ENCODE measurements at places on chromosomes 1 and 21.

DNA sequence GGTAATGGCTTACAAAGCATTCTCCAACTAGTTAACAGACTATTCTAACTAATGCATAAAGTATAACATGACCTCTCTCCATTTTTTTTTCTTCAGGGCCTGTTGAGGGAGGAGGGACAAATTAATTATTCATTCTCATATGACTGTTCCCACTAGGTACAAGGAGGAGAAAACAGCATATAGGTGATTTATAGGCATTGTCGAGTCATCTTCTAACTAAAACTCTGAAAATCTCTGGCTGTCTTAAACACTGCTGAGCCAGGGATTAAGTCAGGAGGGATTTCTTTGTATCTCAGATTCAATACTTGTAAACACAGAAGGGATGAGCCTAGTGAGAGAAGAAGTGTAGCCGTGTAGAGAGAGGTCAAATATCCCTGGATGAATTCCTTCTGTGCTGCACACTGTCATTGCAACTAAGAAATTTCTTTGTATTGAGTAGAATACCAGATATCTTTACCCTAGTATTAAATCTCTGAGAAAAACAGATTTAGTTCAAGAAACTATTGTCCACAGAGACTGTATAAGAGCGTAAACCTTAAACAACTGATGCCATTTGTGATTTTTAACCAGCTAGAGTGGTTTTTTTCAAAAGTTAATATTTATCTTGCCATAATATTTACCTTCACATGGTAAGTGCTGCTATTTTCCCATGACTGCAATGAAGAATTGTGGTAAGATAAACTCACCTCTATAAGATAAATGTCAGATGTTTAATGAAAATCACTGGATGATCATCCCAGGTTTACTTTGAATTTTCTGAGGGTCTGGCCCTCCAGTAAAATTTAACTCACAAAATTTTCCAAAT is 465.3 kb downstream of the RWDD3 start:
- H3K36me3 ChIP-seq: no peaks in the 10 kb centered on the region
- DNase-seq: no peak
- H3K27me3 ChIP-seq: no peaks in the 10 kb centered on the region
- no peak overlapping the region for H3K4me3 ChIP-seq
- no peaks in the 10 kb centered on the region for H3K4me1 ChIP-seq

- no peak for DNase-seq
- H3K4me1 ChIP-seq: peaks cover 2% of the 10 kb centered on the region
- H3K27ac ChIP-seq: no peak overlapping the region
- H3K36me3 ChIP-seq: no peaks in the 10 kb centered on the region
- H3K4me3 ChIP-seq: no peak overlapping the region
Measured at GRCh38 chr21:45969921-45970673, 11.5 kb upstream of the COL6A1 start.

GRCh38 chr1:33126411-33127000 is 45.6 kb downstream of the AZIN2 start:
- no peaks in the 10 kb centered on the region for H3K36me3 ChIP-seq
- no peak for DNase-seq
- H3K27ac ChIP-seq: no peak overlapping the region
- no peaks in the 10 kb centered on the region for H3K4me1 ChIP-seq

DNA sequence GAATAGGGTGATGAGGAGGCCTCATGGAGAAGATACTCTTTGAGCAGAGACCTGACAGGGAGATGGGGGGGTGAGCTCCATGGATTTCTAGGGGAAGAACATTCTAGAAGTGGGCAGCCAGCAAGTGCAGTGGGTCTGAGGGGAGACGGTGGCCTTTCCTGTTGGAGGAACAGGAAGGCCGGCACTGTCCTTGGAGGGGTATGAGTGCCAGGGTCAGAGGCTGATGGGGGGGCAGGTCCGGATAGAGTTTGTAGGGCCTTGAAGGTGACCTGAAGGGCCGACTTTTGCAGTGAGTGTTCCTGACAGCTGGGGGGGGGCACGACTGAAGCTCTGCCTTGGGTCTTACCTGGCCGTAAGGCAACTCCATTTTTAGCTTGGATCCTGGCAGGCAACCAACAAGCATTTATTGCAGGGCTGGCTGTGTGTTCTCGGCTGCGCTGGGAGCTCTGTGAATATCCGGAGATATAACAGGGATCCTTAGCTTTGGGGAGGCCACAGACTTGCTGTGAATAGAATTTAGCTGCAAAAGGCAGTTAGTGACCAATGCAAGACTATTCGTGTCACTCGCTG is 130.6 kb downstream of the MRPS6 start:
- no peaks in the 10 kb centered on the region for H3K4me1 ChIP-seq
- no peaks in the 10 kb centered on the region for H3K36me3 ChIP-seq
- no peak overlapping the region for H3K27ac ChIP-seq
- no peak overlapping the region for H3K4me3 ChIP-seq
- DNase-seq: no peak

DNA sequence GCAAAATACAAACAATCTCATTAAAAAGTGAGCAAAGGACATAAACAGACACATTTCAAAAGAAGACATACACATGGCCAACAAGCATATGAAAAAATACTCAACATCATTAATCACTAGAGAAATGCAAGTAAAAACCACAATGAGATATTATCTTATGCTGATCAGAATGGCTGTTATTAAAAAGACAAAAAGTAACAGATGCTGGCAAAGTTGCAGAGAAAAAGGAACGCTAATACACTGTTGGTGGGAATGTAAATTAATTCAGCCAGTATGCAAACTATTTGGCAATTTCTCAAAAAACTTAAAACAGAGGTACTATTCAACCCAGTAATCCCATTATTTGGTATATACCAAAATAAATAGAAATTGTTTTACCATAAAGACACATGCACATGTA is 32.2 kb upstream of the TNFSF18 start:
- no peak overlapping the region for H3K4me3 ChIP-seq
- H3K27ac ChIP-seq: no peak overlapping the region
- H3K36me3 ChIP-seq: no peaks in the 10 kb centered on the region
- H3K4me1 ChIP-seq: no peaks in the 10 kb centered on the region
- H3K27me3 ChIP-seq: no peaks in the 10 kb centered on the region

GRCh38 chr1:46613661-46614603 is 2.7 kb downstream of the MOB3C start:
- peak; percentile 73 for DNase-seq
- H3K4me1 ChIP-seq: peaks cover 10% of the 10 kb centered on the region
- H3K36me3 ChIP-seq: no peaks in the 10 kb centered on the region
- no peak overlapping the region for H3K4me3 ChIP-seq
- H3K27me3 ChIP-seq: no peaks in the 10 kb centered on the region

DNA sequence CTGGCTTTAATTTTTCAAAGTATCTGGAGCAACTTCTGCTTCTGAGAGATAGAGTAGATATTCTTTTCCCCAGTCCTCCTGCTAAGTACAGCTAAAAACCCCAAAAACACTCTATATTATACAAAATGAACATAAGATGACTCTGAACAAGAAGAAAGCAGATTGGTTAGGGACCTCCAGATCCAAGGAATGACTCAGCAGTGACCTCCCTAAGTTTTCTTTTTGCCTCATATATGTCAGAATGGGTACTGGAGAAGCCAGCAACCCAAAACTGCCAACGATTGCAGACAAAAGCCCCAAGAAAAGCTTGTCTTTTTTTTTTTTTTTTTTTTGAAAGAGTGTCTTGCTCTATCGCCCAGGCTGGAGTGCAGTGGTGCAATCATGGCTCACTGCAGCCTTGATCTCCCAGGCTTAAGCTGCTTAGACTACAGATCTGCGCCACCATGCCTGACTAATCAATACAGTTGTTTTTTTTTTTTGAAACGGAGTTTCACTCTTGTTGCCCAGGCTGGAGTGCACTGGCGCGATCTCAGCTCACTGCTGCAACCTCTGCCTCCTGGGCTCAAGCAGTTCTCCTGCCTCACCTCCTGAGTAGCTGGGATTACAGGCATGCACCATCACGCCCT is 22.7 kb downstream of the NDUFS5 start:
- no peaks in the 10 kb centered on the region for H3K27me3 ChIP-seq
- no peak overlapping the region for H3K4me3 ChIP-seq
- no peaks in the 10 kb centered on the region for H3K4me1 ChIP-seq
- H3K27ac ChIP-seq: no peak overlapping the region

- peaks cover 2% of the 10 kb centered on the region for H3K4me1 ChIP-seq
- H3K27me3 ChIP-seq: no peaks in the 10 kb centered on the region
- DNase-seq: no peak
- H3K27ac ChIP-seq: no peak overlapping the region
- H3K4me3 ChIP-seq: no peak overlapping the region
Measured at GRCh38 chr1:51293898-51294515, 36.4 kb downstream of the TTC39A start.

DNA sequence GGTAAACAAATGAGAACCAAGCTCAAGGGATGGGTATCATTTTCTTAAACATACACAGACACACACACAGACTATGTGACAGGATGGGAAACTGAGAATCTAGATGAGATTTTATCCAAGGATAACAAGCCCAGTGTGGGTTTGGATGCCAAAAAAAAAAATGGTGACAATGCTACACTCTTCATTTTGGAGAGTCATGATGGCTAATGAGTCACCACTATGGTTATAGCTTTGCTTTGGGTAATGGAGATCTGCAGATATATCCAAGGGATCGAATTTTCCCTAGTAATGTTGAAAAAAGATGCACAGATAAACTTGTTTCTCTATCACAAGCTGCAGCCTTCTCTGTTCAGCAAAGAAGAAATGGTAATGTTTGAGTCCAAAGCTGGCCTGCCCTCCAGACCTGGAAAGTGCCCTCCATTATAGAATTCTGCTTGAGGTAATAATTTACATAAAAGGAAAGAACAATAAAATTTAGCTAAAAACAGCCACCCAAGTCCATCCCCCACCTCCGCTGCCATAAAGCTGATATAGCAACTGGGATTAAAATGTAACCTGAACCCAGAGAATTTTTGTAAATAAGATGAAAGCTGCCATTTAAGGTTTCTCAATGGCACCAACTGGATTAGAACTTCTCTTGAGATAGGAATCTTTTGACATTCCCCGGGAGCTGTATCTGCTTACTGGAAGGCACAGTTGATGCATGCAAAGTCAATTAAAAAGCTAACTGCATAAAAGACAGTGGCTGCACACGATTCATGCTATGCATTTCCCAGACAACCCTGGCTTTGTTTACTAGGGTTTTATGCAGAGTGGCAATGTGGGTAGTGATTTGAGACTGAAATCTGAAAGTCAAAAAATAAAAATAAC is 395.2 kb upstream of the LYPLAL1 start:
- H3K27me3 ChIP-seq: no peaks in the 10 kb centered on the region
- no peaks in the 10 kb centered on the region for H3K36me3 ChIP-seq
- H3K27ac ChIP-seq: no peak overlapping the region
- H3K4me1 ChIP-seq: peaks cover 8% of the 10 kb centered on the region
- no peak overlapping the region for H3K4me3 ChIP-seq

GRCh38 chr1:201598396-201598795 is 59.5 kb downstream of the NAV1 start:
- H3K27me3 ChIP-seq: no peaks in the 10 kb centered on the region
- H3K36me3 ChIP-seq: no peaks in the 10 kb centered on the region
- no peak overlapping the region for H3K4me3 ChIP-seq
- no peak overlapping the region for H3K27ac ChIP-seq

DNA sequence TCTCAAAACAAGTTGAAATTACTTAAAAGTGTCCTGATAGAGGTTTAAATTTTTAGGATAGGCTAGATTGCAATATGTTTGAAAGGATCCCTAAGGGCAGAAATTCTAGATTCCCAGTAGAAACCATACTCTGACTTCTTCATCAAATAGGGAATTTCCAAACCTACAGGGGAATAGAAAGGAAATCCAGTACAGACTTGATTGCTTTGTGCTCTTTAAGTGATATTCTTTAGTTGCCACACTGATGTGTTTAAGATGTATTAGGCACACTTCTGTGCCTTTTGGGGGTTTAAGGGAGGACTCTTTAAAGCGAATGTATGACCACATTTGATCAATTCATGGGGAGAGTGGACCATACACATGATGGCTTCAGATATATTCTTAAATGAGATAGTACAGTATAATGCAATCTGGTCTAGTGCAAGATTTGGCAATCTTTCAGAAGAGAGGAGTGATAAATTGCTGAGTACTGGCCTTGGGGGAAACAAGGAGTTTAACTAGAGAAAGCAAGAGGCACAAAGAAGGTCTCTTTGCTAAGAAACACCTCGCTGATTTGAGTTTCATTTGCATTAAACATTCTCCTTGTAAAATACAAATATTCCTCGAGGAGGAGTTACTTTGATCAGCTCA is 268.8 kb upstream of the NR5A2 start:
- H3K4me1 ChIP-seq: no peaks in the 10 kb centered on the region
- DNase-seq: no peak
- H3K27me3 ChIP-seq: no peaks in the 10 kb centered on the region
- H3K4me3 ChIP-seq: no peak overlapping the region
- H3K27ac ChIP-seq: no peak overlapping the region
- H3K36me3 ChIP-seq: no peaks in the 10 kb centered on the region

- H3K36me3 ChIP-seq: no peaks in the 10 kb centered on the region
- H3K4me3 ChIP-seq: peak overlapping the region; percentile 76
Measured at GRCh38 chr1:84689514-84690396, 506 bp downstream of the SSX2IP start.

- H3K27me3 ChIP-seq: no peaks in the 10 kb centered on the region
- H3K27ac ChIP-seq: no peak overlapping the region
Measured at GRCh38 chr1:27332536-27333281, 9.1 kb upstream of the SYTL1 start.

GRCh38 chr1:71393301-71393700 is 312.5 kb upstream of the ZRANB2 start:
- H3K4me3 ChIP-seq: no peak overlapping the region
- no peaks in the 10 kb centered on the region for H3K27me3 ChIP-seq
- no peak for DNase-seq
- no peak overlapping the region for H3K27ac ChIP-seq
- H3K36me3 ChIP-seq: no peaks in the 10 kb centered on the region
- H3K4me1 ChIP-seq: no peaks in the 10 kb centered on the region

GRCh38 chr1:234134878-234135277 is 230.4 kb downstream of the SLC35F3 start:
- no peak overlapping the region for H3K4me3 ChIP-seq
- H3K27me3 ChIP-seq: no peaks in the 10 kb centered on the region
- no peaks in the 10 kb centered on the region for H3K4me1 ChIP-seq
- H3K27ac ChIP-seq: no peak overlapping the region

DNA sequence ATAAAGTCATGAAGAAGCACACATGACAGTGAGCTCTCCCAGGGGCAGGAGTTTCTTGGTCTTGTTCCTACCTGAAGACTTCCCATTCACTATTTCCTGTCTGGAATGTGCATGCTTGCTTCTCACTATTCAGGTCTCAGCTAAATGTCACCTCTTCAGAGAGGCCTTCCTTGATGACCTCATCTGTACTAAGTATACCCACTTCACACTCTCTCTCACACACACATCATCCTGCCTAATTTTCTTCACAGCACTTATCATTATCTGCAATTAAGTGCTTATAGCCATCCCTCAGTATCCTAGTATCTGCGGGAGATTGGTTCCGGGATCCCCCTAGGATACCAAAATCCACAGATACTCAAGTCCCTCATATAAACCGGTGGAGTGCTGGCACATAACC is 146.4 kb upstream of the IVNS1ABP start:
- H3K27ac ChIP-seq: peak overlapping the region; percentile 16
- no peaks in the 10 kb centered on the region for H3K36me3 ChIP-seq
- DNase-seq: peak; percentile 79
- H3K27me3 ChIP-seq: no peaks in the 10 kb centered on the region
- H3K4me3 ChIP-seq: no peak overlapping the region
